ENCODE measurements at places on chromosomes 13 and 19. TPM values are rescaled to one million over a fixed set of nuclear protein-coding genes. Genes with fewer than 3 reads are reported as not detected.

Gene CYP2A7
- not detected for total RNA-seq

Gene ALOX5AP
- total RNA-seq, result 33.4 TPM

GRCh38 chr19:47756953-47757608 lies 11.7 kb downstream of the NOP53 start:
- no peak for DNase-seq

DNA sequence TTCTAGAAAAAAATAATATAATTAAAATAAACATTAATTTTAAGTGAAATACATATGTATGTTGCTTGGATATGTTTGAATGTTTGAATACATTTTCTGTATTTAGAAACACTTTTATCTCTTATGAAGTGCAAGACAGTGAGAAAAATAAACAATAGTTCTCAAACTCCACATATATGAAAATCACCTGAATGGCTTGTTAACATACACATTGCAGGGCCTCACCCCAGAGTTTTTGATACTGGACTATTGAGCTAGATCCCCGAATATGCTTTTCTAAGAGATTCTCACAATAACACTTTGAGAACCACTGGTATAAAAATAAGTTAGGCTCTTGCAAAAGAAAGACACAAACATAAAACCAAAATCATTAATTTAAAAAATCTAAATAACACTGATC lies 1570.3 kb upstream of the PRR20A start:
- no peak for DNase-seq

Gene SKA3
- total RNA-seq, result 39.6 TPM

Gene CEACAM8
- not detected for total RNA-seq

Gene ZSCAN4
- not detected for total RNA-seq

Gene ZNF135
- not detected for total RNA-seq

Gene WDR88
- total RNA-seq, result not detected

GRCh38 chr19:6470173-6470572 lies 6.1 kb downstream of the CRB3 start:
- DNase-seq, result no peak

Gene INSR
- 1.9 TPM for total RNA-seq

DNA sequence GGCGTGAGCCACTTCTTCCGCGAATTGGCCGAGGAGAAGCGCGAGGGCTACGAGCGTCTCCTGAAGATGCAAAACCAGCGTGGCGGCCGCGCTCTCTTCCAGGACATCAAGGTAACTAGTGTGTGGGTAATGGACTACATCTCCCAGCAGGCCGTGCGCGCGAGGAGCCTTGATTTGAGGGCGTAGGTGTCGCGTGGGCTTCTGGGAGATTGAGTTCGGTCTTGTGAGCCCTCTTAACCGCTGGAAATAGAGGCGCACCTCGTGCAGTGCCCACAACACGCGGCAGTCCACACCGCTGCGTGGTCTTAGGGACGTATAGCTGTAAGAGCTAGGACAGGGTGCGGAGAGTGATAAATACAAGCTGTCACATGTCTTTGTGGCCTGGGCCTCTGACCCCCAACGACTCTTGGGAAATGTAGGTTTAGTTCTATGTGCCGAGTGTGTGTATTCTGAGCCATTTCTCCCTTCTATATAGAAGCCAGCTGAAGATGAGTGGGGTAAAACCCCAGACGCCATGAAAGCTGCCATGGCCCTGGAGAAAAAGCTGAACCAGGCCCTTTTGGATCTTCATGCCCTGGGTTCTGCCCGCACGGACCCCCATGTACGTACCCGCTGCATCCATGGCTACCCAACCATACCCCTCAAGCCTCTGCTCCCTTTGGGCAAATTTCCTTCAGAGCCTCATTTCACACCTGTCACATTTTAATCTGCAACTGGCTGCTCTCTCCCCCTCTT lies 864 bp downstream of the FTL start:
- DNase-seq, result peak; percentile 96

- DNase-seq, result no peak
Observed at GRCh38 chr13:33281951-33282595, 3.5 kb downstream of the STARD13 start.

Gene ATP8B3
- 3.6 TPM for total RNA-seq

Gene TNFRSF19
- not detected for total RNA-seq

Gene KL
- 0.75 TPM for total RNA-seq

GRCh38 chr19:33646306-33646705 lies 24.6 kb downstream of the CHST8 start:
- no peak for DNase-seq

- DNase-seq, result no peak
Observed at GRCh38 chr13:109773276-109773675, 13.1 kb downstream of the IRS2 start.

Gene OLFM2
- total RNA-seq, result 0.88 TPM

GRCh38 chr13:107742544-107742943 lies 472.8 kb downstream of the LIG4 start:
- no peak for DNase-seq

- no peak for DNase-seq
Observed at GRCh38 chr13:34411177-34411576, 530.9 kb upstream of the NBEA start.

Gene DIRAS1
- 0.16 TPM for total RNA-seq

GRCh38 chr13:27704681-27705080 lies 83.0 kb downstream of the POLR1D start:
- peak; percentile 71 for DNase-seq
